Glutamatergic neuron (in vitro differentiated cells): ENCODE measurements at places on chromosomes 4 and X. TPM values are rescaled to one million over a fixed set of nuclear protein-coding genes. Genes with fewer than 3 reads are reported as not detected.

- peak; percentile 52 for DNase-seq
Measured at GRCh38 chr4:6198768-6199421, 1.5 kb downstream of the JAKMIP1 start.

- DNase-seq, result peak; percentile 79
Measured at GRCh38 chrX:1661048-1661921, 46.4 kb downstream of the ASMT start.

Gene PDGFC
- total RNA-seq, result 0.64 TPM

Gene RAB41
- total RNA-seq, result not detected
